Left ventricle myocardium superior (tissue), 1 donor: ENCODE measurements at places on chromosomes 11 and 22.

GRCh38 chr11:10619131-10619680 is 50.7 kb upstream of the LYVE1 start:
- no peak for DNase-seq

DNA sequence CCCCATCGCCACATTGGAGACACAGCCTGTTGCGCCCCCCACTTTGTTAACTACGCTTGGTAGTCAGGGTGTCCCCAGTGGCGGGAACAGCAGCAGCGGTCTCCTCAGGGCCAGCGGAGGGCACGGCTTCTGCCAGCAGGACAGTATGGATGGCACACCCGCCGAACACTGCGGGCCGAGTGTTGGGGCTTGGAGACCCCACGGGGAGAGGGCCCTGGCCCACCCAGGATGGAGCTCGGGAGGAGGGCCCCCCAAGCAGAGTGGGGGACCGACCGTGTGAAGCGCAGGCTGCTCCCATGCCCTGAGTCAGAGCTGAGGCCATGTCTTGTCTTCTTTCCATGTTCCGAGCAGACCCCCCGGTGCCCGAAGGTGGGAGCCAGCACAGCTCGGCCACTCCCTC is 17.8 kb downstream of the MRPL23 start:
- DNase-seq = no peak

GRCh38 chr11:72482211-72482812 is 48.0 kb upstream of the CLPB start:
- peak; percentile 74 for DNase-seq

DNA sequence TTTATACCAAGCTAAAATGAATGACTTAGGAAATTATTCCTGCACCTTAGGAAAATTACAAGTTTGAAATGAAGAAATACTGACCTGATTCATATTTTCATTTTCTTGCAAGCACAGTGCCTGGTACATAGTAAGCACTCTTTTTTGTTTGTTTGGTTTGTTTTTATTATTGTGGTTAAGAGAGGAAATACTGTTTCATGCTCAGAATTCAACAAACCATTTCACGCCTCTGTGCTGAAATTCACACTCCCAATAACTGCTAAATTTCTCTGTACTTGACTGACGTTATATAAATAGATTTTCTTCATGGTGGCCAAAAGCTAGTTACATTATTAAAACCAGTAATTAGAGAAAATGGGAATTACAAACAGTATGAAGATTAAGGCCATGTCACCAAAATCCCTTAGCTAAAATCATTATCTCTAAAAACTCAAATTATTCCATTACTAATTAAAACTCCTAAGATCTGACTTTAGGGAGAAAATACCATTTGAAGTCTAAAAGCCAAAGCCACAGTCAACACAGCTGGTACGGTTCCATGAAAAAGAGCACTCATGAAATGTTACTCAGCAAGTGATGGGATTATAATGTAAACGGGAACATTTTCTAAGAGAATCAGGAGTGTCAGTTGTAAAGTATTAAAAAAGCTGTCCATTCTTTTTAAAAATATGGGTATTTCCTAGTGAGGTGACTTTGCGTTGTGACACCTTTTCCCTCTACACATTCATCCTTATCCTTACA is 77.8 kb upstream of the DDI1 start:
- no peak for DNase-seq

DNA sequence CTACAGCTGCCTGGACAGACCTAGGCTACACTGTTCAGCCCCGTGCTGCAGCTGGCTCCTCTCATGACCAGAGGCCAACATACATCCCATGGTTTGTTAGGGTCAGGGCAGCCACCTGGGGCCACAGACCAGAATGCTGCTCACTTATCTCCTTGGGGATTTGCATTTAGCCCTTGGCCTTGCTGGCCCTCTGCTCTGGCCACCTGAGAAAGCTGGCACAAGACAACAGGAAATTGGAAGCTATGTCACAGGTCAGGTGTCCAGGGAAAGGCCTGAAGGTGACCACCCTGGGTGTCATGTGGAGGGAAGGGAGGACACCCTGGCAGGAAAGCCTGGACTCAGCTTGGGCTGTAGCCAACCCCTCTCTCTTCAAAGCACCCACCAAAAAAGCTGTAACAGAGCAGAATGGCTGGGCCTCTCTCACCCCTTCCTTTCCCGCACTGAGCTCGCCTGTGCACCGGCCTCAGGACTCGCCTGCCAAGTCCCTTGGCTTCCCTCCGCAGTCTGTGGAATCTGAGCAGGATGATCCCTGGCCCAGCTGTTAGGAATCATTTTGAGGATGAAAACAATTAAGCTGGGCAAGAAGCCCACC is 86.3 kb downstream of the SNX19 start:
- DNase-seq = peak; percentile 85

DNA sequence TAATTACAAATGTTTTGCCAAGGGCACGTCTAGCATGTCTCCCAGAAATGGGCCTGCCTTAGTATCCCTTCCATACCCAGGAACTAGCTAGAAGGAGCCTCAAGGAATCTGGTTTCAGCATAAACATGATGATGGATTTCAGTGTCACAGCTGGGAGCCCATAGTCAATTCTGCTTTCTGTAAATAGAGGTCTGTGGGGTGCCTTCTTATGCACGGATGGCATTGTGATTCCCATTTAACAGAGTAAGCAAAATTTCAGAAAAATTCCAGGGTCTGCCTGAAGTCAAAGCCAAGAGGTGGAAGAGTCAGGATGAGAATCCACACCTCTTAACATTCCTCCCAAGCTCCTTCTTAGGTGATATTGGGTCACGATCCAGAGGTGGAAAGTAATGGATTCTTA is 12.1 kb downstream of the DUSP18 start:
- no peak for DNase-seq

- no peak for DNase-seq
These were observed 532.0 kb downstream of the NTM start for GRCh38 chr11:131902421-131902820.

DNA sequence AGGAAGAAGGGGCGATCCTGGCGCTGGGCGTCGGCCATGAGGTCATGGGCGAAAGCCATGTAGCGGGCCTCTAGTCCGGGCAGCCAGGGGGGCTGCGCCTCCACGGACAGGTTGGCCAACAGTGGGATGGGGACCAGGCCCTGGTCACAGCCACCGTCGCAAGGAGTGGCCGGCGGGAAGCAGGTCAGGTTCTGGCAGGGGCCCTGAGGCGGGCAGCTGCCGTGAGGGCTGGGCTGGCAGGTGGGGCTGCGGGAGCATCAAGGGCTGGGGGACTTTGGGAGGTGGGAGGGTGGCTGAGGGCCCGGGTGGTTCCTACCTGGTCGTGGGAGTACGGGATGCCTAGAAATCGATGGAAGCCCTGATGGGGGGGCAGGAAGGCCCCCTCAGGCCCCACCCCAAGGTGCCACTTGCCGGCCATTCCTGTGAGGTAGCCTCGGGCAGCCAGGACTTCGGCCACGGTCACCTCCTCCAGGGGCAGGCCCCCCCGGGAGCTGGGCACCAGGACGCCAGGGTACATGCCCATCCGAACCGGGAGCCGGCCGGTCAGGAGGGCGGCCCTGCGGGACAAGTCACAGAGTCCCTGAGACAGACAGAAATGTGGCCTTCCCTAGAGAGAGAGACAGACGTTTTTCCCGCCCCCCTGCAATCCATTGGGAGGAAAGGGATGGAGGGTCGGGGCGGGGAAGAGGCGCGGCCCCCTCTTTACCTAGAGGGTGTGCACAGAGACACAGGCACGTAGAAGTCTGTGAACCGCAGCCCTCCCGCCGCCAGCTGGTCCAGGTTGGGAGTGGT is 906 bp downstream of the ARSA start:
- DNase-seq = no peak

GRCh38 chr11:66887526-66887925 is 30.7 kb downstream of the LRFN4 start:
- DNase-seq = no peak

DNA sequence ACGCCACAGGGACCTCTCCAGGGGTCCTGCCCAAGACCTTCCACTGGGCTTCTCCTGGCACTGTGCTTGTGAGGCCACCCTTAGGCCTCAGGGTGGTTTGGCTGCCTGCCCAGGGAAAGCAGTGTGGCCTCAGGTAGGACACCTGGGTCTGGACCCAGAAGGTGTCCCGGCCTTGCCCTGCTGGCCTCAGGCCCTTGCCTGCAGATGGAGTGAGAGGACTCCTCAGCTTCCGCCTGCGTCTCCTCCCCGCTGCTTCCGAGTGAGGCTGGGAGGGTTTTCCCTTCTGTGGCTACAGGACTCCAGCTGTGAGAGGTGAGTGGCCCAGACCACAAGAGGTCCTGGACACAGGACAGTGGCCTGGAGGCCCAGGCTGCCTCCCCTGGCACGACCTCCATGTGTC is 60.4 kb downstream of the WNT7B start:
- DNase-seq = no peak

GRCh38 chr22:30872285-30873041 is 96.1 kb downstream of the MORC2 start:
- peak; percentile 8 for DNase-seq

GRCh38 chr11:73295241-73295995 is 12.7 kb upstream of the ARHGEF17 start:
- peak; percentile 68 for DNase-seq

DNA sequence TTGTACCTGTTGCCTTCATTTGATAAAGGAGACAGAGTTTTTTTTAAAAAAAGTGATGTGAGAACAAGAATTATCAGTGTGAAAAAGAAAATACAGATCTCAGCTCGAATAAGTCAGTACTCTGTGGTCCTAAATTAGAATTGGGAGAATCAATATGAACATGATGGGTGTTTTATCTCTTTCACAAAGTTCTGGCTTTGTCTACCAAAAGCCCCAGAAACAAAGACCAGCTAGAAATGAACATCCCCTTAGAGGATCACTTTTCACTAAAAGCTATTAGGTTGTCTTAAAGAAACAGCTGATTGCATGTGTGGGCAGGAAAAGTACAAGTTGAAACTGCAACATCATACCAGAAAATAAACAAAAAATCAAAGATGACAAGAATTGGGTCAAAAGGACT is 8.4 kb upstream of the ST14 start:
- no peak for DNase-seq

GRCh38 chr11:84720706-84721402 is 906.3 kb downstream of the DLG2 start:
- peak; percentile 46 for DNase-seq

- no peak for DNase-seq
These were observed 663.0 kb downstream of the KCNA4 start for GRCh38 chr11:29353833-29354232.

DNA sequence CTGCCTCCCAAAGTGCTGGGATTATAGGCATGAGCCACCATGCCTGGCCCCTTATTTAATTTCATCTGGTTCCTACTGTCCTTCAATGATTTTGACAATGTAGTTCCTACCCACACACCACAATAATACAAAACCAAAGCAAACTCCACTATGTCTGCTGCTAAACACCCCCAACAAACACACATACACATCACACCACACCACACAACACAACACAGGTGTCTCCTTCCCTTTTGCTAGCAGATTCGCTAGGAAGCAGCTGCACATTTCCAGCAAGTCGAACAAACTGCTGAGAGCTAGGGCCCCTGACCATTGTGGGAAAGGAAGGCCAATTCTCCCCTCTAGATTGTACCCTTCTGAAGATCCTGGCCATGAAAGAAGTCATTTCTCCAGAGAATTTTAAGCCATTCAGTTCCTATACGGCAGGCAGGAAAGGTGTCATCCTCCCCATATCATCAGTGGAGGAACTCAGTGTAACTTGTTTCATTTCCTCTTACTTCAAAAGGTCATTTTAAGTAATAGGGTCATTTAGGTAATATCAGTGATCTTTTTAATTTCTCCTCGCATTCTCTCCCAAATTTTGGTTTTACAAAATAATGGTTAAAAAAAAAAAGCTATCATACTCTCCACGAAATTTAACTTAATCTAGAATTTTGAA is 18.5 kb downstream of the NUMA1 start:
- DNase-seq = no peak

- peak; percentile 11 for DNase-seq
These were observed 1.5 kb upstream of the MRGPRG start for GRCh38 chr11:3220101-3220500.

- no peak for DNase-seq
These were observed 25.8 kb upstream of the SERPIND1 start for GRCh38 chr22:20748082-20748481.

DNA sequence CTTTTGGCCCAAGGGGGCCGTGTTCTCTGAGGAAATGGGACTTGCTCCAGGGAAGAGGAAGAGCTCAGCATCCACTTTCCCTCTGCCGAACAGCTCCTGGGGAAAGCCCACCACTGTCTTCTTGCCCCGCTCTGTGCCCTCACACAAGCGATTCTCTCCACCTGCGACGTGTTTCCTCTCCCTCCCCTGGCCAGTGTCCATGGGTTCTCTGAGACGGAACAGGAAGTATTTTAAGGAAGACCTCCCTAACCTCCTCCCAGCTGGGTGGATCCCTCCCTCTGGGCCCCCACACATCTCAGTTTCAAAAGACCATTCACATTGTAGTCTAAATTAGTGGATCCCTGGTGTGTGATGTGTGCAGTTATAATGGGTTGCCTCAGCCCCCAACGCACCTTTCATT is 1.6 kb downstream of the TP53AIP1 start:
- no peak for DNase-seq

DNA sequence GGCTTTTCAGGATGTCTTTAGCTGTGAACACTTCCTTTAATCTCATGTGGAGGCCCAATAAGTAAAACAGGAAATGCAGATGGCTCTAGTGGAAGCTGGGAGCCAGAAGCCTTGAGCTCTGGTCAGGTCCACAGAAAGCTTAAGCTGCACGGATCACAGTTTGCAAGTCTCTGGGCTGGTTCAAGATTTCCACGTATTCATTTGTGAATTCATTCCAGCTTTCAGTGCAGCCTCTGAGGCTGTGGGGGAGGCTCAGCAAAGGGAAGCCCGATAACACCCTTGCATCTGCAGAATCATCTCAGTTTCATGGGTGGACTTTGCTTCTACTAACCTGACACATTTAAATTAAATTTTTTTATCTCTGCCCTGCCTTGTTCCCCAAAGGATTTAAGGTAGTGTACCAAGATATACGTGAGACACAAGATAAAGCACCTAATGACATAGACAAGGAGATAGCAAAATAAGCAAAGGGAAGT is 65.6 kb downstream of the ISX start:
- DNase-seq = no peak

DNA sequence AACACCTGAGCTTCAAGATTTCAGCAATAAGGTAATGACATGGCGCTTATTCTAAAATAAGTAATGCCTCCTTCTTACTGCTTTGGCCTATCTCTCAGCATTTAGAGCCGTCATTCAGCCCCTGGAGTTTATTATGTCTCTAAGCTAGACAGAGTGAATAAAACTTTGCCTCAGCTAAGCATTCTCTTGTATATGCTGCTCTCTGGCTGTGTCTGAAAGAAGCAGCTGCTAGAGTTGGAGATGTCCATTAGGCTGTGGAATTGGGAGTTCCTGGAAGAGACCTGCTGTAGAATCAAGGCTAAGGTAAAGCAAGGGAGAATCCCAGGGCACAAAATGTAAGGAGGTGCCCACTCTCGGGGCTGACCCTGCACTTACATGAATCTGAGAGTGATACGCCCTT is 35.5 kb upstream of the TTC12 start:
- DNase-seq = no peak

- DNase-seq = no peak
These were observed 21.4 kb upstream of the CRTAM start for GRCh38 chr11:122816761-122817520.

- no peak for DNase-seq
These were observed 172.5 kb downstream of the CTTN start for GRCh38 chr11:70570693-70571395.
